ENCODE measurements at places on chromosomes 3 and 15.

- DNase-seq = no peak
Observed at GRCh38 chr3:127959873-127960272, 44.8 kb downstream of the KBTBD12 start.

DNA sequence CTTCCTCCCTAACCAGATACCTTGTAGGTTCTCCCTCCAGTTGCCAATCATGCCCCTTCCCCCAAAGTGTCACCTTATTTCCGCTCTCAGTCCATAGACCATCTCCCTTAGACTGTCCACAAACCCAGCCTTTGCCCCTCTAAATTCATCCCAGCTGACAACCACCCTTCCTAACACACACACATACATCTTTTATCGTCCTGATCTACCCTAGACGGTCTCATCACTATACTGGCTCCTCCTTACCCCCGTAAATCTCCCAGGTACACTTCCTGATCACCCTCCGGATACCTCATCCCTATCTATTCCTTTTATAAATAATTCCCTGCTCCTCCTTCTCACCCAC lies 828 bp downstream of the THOC7 start:
- no peak for DNase-seq

DNA sequence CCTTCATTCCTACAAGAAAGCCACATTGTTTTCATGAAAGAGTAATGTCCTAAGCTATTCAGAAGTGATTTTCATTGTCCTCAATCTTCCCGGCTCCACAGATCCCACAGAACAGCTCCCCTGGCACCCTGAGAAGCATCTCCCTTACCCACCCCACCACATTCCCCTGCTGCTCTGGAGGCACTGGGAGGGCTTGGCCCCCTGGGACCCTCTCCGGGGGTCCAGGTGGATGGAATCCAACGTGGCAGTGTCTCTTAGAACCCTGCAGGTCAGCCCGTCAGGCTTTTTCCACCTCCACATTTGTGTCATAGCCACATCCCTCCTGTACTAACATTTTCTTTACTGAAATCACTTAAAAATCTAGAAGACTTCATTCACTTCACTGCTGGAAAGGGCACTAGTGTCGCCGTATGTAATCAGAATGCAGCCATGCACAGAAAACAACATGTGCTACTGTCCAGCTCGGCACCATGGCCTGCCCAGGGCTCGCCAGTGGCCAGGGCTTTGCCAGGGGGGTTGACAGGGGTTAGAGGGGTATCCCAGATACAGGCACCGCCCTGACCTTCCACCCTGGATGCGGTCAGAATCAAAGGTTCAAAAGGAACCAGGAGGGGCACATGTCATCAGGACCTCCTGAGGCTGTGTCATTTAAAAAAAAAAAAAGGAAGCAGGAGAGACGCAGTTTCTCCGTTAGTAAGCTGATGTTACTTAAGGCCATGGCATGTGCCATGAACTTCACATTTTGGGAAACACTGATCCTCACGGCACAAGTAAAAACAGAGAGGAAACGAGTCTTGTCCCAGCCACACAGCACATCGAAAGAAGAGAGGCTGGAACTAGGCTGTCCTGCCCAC lies 106.3 kb downstream of the LSM3 start:
- no peak for DNase-seq

DNA sequence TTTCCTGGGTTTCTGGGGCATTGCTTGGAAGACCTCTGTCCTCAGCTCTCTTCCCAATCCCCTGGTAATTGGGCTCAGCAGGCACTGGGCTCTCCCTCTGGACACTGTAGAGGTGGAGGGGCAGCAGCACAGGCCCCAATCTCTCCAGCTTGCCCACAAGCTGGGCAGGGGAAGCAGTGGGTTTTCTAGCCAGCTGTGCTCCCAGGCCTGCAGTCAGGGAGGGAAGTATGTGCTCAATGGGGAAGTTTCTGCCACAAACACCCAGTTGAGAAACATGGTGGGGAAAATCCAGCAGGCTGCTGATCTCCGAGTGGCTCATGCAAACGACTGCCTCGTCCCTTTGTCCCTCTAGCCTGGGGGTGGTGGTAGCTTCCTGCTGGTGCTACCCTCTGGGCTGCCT lies 12.8 kb upstream of the RFT1 start:
- DNase-seq = no peak

DNA sequence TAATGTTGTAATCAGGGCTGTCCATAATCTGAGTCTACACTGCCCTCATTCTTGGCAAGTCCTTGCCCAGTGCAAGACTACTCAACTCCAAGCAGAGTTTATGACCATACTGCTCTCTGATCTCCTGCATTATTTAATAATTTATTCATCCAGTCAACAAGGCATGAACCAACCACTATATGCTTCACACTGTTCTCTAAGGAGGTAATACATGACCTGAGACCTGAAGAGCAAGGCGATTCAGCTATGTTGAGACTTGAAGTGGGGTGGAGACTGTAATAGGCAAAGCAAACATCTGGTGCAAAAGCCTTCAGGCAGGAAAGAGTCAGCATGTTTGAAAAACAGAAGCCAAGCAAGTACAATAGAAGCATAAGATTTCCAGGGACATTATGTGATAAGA lies 1362.8 kb downstream of the ROBO2 start:
- DNase-seq = no peak

DNA sequence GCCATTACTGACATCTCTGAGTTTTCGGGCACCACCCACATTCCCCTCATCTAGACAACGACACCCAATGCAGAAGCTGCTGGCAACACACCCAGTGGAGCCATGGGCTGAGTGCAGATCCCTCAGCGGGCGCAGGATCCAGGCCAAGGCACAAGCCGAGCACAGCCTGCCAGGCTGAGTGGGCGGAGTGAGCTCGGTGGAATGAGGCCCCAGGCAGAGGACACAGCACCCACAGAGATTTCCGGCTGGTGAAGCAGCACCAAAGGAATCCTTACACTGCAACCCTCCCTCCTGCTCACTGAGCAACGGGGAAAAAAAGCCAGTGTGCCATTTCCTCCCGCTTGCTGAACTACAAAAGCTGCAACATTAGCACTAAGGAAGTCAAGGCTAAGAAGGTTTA lies 34.3 kb downstream of the ZMAT3 start:
- DNase-seq = peak; percentile 67

DNA sequence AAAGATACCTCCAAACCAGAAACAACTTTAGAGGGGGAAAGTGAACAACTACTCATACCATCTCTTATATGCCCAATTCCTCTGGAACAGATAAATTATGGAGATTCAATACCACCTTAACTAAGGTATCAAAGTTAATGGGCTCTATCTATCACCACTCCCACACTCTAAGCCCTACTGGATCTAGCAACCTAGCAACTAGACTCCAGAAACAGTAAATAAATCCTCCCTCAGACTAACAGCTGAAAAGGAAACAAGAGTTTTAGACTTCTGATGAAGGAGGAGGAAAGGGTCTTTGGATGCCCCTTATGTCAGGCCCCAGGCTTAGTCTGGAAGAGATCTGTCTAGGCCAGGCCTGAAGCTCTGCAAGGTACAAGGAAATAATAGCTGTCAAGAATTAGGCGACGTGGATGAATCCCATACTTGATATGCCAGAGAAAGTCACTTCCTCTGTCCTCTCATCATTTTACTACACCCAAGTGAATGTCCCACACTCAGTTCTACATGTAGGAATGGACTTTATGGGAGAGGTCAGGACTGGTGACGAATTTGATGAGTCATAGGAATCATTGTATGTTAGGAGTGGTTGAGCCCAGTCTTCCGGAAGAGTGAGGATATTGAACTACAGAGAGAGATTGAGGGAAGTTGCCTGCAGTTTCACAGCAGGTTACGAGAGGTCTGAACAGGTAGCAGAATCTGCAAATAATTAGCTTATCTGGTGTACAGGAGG lies 113.8 kb downstream of the AKAP13 start:
- no peak for DNase-seq

DNA sequence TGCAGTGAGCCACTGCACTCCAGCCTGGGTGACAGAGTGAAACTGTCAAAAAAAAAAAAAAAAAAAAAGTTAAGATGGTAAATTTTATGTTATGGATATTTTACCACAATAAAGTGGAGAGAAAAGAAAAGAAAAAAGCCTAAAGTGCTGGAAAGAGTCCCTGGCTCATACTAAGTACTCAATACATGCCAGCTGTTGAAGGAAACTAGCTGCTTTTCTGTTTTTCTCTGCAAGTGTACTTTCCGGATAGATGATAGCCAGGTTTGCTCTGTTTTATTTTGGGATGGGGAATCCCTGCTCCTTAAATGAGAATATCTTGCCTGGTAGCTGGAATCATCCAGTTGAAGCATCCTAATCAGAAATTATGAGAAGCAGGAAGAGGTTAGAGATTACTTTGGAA lies 10.9 kb downstream of the EID1 start:
- DNase-seq = no peak

GRCh38 chr3:150309257-150309542 lies 98.9 kb upstream of the TSC22D2 start:
- no peak for DNase-seq

- DNase-seq = no peak
Observed at GRCh38 chr3:175608356-175608755, 749.2 kb downstream of the NAALADL2 start.

DNA sequence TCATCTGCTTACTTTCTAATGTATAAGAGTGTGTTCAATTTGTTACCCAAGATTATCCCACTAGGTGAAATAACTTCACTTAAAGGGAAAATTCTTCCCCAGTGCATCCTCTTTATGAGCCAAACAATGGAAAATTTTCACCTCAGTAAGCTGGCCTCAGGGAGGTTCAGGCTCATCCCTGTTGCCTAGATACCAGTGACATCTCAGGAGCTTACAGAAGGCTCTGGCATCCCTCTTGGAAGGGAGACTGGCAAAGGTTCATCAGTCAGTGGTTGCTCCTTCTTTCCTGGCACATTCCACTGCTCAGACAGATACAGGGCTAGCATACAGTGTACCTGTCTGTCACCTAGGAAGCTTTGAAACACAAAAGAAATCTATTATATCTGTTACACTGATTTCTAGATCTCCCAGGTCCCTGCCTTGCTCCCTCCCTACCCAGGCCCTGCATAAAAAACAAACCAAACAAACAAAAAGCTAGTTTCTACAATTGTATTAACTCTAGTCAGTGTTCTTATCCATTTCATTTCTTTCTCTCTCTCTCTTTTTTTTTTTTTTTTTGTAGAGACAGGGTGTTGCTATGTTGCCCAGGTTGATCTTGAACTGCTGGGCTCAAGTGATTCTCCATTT lies 1.7 kb downstream of the IP6K2 start:
- no peak for DNase-seq

GRCh38 chr15:68910341-68910740 lies 20.0 kb upstream of the SPESP1 start:
- no peak for DNase-seq

- DNase-seq = no peak
Observed at GRCh38 chr3:16106050-16106449, 68.4 kb upstream of the GALNT15 start.

DNA sequence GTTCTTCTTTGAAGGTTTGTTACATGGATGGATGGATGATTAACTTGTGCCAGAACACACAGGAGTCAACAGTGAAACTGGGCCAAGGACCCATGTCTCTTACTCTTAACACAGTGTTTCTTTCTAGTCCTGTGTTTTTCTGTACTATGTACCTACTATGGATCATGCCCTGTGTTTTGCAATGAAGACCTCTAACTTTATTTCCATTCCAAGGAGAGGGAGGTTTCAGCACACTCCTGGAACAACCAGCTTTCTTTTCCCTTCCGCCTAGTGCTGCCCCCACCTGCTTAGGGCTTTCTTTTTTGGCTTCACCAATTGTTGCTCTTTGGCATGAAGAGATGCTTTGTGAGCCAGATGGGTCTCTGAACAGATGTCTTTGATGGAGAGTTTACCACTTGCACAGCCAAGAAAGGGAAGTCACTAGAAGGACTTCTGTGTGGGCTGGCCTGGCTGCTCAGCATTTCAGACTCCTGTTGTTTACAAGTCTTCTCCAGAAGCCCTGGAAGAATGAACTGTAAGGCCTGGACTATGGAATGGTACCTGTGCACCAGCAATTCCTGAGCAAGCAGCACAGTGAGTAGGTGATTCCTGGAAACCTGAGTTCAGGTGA lies 44.5 kb downstream of the SNAPC5 start:
- no peak for DNase-seq

- DNase-seq = no peak
Observed at GRCh38 chr15:58444056-58444455, 12.3 kb downstream of the LIPC start.

- peak; percentile 63 for DNase-seq
Observed at GRCh38 chr3:187101184-187102072, 37.9 kb downstream of the RPL39L start.

DNA sequence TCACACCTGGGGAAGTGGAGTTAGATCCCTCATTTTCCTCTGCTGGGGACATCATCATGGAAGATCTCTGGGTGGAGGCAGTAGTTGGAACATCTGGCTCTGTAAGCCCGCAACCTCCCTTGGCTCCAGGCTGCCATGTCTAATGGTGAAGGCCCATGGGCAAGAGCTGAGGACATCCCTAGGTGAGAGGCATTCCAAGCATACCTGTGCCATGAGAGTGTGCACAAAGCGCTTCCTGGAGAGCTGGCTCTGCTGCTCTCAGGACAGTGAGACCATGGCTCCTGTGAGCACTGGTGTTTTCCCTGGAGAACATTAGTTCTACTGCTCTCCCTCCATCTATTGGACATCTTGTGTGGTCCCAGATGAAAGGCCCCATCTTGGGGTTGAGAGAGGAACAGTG lies 7.7 kb downstream of the MAPKAPK3 start:
- no peak for DNase-seq

DNA sequence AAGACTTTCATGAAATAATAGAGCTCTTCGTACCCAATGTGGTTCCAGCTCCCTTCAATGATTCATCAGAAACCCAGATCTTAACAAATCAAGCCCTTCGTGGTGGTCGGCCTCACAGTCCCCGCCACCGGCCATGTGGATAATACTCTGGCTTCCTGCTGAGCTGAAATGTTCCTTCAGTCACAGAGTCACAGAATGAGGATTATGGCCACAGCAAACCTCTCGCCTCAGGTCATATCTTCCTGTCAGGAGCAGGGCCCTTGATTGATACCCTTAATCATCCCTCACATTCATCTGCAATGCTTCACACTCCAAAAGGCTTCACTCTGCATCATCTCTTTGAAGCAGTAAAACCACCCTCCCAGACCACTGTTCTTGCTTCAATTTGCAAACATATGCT lies 452.6 kb downstream of the OCA2 start:
- no peak for DNase-seq

GRCh38 chr3:142213298-142213697 lies 12.1 kb downstream of the GK5 start:
- no peak for DNase-seq

DNA sequence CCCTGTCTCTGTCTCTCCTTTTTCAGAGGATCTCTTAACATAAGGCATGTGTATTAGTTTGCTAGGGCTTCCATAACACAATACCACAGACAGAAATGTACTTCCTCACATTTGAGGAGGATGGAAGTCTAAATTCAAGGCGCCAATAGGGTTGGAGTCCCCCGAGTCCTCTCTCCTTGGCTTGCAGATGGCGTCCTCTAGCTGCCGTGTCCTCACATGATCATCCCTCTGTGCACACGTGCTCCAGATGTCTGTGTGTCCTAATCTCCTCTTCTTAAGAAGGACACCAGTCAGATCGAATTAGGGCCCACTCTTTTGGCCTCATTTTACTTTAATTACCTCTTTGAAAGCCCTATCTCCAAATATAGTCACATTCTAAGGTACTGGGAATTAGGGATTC lies 23.0 kb upstream of the BFSP2 start:
- no peak for DNase-seq

GRCh38 chr3:79032686-79033318 lies 735.0 kb downstream of the ROBO1 start:
- DNase-seq = no peak
